Right ventricle myocardium superior (tissue), 1 donor: ENCODE measurements at places on chromosomes 16 and 17.

DNA sequence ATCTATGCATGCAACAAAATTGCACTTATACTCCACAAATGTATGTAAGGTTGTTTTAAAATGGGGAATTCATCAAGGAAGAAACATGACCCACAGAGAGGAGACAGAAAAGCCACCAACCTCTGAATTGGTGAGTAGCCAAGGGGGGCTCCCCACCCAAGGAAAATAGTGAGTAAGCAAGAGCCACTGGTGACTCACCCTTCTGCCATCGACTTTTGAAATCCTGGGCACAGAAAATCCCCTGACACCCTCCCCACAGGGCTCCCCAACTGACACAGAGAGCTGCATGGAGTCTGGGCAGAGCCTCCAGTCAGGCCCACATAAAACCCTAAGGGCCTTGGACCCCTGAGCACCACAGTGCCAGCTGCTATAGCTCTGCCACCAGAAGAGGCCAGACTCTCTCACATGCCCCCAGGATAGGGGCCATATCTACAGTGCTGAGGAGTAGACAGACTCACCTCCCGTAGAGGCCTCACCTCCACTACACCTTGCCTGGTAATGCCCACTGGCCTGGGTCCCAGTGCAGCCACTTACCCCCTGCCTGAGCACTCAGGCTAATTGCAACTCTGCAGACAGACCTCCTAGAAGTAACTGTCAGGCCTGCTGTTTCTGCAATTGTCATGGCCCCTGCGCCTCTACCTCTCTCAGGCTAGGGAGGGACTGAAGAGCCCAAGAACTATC is 244.7 kb upstream of the WSB1 start:
- DNase-seq, result no peak

DNA sequence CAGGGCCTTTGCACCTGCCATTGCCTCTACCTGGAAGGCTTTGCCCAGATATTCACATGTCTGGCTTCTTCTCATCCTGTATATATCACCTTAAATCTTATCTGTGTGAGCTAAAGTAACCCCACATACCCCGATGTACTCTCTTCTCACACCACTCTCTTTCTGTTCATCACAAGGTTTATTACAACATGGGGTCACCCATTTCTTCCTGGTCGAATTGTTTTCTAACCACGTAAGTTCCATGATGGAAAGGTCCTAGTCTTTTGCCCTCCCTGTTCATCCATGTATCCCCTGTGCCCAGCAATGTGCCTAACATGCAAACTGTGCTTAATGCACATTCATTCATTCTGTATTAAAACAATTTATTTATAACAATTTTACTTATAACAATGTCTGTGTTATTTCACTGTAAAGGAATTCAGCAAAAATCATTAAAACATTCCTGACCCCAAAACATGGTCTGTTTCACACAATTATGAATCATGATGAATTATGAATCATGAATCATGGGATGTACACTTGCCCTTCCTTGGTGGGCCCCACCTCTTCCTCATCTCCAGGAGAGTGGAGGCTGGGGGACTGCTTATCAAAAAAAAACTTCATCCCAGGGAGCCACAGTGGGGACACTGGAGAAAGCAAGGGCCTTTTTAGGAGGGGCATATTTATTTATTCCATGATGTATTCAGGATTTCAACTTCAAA is 336.4 kb downstream of the GRIN2A start:
- DNase-seq, result no peak

- no peak for DNase-seq
Observed at GRCh38 chr17:6927290-6928126, 68.3 kb upstream of the ALOX12 start.

- DNase-seq, result no peak
Observed at GRCh38 chr16:79767421-79768275, 167.1 kb upstream of the MAF start.

DNA sequence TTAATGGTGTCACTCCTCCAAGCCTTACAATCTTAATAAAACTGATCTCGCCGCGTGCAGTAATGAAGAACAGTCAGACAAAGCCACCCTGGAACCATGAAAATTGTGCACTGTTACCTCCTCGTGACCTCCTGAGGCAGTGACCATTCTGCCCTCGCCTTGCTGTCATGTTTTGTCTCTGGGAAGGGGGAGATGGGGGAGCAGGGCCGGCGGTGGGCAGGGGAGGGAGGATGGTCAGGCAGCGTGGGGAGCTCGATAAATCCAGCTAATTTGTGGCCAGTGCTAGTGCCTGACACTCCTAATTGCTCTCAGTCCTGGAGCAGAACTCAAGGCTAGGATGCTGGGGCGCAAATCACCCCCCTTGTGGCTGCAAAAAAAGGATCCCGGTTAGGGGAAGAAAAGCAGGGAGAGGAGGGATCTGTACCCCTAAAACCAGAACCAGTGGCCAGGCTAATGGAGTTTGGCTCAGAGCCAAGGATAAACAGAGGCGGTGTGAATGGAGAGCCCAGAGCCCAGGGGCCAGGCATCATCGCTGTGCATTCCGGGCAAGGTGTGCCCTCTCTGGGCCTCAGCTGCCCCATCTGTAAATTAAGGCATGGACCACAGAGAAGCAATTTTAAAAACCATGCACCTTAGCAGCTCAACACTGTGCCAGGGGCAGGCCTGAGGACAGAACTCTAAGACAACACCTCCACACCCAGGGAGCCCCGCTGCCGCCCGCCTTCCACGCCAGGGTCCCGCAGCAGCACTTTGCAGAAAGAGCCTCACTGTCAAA is 113.3 kb downstream of the ZNF423 start:
- no peak for DNase-seq

DNA sequence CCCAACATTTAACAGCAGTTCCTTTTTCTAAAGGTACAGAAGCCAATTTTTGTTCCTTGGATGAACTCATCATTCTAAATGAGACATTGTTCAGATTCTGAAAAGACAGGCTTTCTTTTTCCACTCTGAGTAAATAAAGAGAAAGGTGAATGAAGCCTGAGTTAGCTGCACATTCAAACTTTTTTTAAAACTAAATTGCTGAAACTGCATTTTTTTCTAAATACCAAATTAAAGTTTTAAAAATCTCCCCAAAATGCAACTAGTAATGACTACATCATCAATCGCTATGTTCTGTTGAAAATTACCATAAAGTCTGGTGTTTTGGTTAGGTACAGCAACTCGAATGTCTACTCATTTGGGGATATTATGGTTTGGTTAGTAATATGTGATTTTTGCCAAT is 9.8 kb downstream of the SCO1 start:
- no peak for DNase-seq
